ENCODE measurements at places on chromosomes 2 and 18.

GRCh38 chr2:149766339-149766738 lies 178.8 kb upstream of the MMADHC start:
- DNase-seq, result no peak

DNA sequence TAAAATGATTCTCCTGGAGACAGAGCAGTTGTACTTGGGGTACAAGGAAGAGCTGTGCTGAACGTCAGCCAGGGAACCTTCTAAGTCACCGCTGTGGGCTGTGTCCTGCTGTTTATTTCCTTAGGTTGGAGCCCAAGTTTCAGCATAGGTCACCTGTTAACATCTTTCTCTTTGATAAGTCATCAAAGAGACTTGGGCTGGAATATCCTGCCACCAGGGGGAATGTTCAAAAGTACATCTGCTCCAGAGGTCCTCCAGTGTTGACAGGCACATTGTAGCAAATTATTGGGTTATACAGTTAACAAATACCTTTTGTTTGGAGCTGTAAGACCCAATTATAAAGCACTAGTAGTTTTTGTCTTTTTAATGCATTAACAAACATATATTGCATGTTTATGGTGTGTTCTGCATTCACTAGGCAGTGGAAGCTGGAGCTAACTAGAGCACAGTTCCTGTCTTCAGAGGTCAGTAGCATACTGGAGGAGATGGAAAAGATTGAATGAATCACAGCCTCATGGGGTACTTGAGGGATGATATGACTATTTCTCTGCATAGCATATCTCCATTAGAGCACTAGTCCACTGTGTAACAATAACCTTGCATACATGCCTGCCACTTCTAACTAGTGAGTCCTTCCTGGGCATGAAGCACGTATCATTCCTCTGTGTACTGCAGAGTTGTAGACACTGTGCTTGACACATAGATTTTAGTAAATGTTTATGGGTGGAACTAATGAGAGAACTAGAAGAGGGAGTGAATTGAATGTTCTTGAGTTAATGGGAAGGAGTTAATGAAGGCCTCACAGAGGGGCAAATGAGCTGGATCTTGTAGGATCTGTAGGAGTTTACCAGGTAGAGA lies 182.1 kb downstream of the AGAP1 start:
- DNase-seq, result no peak

GRCh38 chr2:675982-676646 lies 1.1 kb downstream of the TMEM18 start:
- DNase-seq, result no peak

DNA sequence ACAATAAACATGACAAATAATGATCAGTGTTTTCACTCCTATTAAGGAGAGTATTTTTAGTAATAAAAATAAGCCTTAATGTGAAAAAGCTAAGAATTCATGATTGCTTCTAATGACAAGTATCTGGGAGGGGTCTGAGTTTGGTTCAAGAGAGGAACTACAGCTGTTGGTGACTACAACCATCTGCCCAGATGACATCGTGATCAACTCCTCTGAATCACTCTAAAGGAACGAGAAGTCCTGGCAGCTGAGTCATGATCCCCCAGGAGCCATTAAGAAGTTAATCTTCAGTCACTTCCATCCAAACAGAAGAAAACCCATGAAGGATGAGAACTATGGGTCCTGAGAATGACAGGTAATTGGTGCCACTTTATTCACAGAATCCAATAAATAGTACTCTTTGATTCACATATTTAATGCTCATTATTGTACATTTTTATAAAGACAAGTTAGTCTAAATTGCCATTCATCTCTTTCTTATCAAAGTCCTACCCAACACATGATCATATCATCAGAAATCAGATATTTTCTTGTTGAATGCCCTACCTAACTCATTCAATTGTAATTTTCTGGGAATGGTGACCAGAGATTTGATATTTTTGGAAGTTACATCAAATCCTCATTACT lies 6.8 kb downstream of the TFPI start:
- DNase-seq, result peak; percentile 62

DNA sequence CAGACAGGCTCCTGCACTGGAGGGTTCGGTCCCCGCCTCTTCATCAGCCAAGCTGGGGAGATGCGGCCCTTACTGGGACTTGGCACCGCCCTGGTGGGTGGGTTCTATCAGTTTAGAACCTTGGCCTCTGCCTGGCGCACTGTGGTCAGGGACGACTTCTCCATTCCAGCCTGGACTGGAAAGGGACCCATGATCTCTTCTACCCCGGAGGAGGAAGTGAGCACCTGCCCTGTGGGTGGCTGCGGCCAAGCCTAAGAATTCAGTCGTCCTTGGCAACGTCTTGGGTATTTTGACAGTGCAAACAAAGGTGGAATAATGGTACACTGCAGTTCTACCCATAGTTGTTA lies 106.9 kb upstream of the CD302 start:
- peak; percentile 72 for DNase-seq

- no peak for DNase-seq
Observed at GRCh38 chr2:221245045-221245444, 327.1 kb downstream of the EPHA4 start.

- DNase-seq, result no peak
Observed at GRCh38 chr2:233481368-233482142, 85.0 kb downstream of the USP40 start.

DNA sequence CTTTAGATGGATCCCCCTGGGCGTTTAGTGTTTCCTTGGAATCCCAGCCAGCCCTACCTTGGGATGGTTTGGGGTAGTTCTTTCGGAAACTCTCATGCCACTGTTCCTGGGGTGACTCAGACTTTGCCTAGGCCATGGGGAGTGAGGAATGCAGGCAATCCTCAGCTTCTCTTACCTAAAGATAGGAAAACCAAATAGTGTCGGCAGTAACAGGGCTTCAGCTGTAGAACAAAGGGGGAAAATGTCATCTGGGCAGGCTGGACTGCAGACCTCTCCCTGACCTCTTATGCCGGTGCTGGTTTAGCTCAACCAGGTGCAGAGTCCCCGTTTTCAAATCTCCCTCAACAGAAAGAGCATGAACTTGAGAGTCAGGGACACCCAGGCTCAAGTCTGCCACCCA lies 252.1 kb downstream of the TSN start:
- DNase-seq, result no peak

GRCh38 chr2:37656512-37657423 lies 14.7 kb downstream of the CDC42EP3 start:
- no peak for DNase-seq

- DNase-seq, result no peak
Observed at GRCh38 chr18:46010676-46011075, 43.5 kb upstream of the EPG5 start.

- DNase-seq, result no peak
Observed at GRCh38 chr2:66436581-66437001, 1.7 kb downstream of the MEIS1 start.

- DNase-seq, result no peak
Observed at GRCh38 chr2:195489101-195489500, 167.9 kb upstream of the SLC39A10 start.

DNA sequence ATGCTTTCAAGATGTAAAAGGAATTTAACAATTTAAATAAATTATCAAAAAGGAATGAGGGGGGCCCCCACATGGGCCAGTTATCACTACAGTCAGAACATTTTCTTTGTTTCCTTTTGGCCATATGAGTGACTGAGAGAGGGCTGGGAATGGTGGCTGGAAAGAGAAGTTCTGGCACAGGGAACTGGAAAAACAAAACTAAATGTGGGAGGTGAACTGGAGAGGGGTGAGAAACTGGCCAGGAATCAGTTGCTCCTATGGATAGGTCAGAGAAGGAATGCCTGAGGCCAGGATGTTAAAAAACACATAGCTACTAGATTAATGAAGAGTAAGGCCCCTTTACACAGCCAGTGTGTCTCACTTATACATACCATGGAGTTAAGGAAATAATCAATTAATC lies 121.0 kb downstream of the RBMS1 start:
- DNase-seq, result no peak

Measured in heart left ventricle (tissue), 16 donors.